ENCODE measurements at places on chromosomes 5 and 9.

DNA sequence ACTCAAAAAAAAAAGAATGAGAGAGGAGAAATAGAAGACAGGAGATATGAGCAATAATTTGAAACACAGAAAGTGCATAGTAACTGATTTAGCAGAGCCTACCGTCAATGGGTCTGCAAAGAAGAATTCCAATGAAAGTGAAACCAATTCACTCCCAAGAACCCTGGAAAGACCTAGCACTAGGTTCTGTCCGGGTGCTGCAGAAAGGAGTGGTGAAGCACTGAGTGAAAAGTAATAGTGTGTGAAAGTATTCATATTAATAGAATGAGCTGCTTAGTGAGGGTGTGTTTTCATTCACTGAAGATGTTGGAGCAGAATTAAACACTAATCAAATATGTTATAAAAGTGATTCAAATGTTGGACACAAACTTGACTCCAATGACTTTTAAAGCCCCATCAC, 51.3 kb upstream of the SLC30A5 start:
- DNase-seq = no peak

DNA sequence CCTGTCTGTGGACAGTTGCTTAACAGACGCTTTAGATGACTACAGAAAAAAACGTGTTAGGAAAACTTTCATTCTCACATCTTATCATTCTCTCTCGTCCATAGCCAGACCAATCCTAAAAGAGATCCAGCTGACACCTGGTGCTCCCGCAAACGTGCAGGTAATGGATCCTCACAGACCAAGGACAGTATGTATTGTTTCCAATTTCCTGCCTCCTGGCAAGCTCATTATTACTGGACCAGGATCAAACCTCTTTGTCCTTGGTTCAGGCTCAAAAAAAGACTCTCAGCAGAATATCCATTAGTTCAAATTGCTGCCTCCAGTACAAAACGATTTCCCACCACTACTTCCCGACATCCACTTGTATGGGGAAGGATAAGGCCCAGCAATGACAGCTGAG, 62.4 kb downstream of the SERINC5 start:
- DNase-seq = no peak

- no peak for DNase-seq
These were observed 43.9 kb downstream of the FYB1 start for GRCh38 chr5:39175273-39175955.

DNA sequence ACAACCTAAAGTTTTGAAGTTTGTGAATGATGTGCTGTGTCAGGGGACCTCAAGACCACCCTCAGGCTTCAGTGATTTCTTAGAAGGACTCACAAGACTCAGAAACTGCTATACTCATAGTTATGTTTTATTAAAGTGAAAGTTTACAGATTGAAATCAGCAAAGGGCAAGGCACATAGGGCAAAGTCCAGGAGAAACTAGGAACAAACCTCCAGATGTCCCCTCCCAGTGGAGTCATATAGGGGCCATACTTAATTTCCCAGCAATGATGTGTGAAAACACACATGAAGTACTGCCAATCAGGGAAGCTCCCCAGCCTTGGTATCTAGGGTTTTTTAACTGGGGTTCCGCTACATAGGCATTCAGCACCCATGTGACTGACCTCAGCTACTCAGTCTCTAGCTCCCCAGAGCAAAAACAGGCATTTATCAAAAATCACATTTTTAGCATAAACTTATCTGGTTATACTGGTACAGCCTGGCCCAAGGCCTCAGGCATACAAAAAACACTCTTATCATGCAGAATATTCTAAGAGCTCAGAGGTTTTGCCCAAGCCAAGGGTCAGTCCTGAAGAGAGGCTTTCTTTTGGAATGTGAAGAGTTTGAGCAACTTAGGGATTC, 74.7 kb upstream of the ANKRD55 start:
- DNase-seq = no peak

DNA sequence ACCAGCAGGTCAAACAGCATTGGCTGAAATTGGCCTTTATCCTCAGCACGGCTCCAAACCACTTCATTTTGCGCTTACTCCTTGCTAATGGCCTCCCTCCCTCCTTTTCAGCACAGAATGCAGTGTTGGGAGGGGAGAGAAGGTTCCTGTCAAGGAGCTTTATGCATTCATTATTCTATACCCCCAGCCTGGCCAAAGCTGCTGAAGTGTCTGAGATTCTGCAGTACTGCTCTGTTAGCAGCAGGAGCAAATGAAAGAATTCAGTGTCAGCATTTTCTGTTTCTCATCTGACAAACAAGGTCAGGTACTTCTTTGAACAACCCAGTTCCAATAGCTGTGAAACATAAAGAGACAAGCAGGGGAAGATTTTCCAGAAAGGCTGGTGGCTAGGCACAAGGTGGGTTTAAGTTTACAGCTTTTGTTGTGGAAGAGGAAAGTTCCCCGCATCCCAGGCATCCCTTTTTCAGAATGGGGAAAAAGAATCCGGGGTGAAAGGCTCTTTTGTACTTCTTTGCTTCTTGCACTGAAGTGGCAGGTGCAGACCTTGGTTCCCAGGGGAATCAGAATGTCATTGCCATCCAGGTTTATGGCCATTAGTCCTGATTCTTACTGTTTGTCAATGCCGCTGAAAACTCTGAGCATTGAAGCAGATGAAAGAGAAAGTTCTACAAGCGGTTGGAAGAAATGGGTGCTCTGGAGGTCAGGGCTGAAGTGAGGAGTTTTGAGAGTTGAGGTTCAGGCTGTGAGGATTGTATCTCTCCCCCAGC, 109.3 kb upstream of the APC start:
- no peak for DNase-seq

- DNase-seq = no peak
These were observed 6.0 kb downstream of the TMEM171 start for GRCh38 chr5:73126381-73126780.

GRCh38 chr5:126972062-126972895, 58.1 kb downstream of the MARCHF3 start:
- peak; percentile 43 for DNase-seq

DNA sequence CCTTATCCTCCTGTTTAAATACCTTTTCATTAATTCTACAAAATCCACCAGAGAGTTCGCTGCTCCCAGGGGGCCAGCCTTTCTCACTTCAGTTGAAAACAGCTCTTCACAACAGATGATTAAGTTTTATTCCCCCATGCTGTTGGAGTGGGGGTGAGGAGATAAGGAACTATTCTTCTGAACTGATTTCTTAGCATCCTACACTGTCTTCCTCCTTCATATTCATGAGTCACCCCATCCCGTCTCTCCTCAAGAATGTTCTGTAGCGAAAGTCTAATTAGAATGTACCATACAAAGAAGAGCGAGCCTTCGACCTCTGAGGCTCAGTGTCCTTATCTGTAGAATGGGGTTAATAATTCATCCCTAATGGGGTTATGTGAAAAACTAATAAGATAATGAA, 138.0 kb downstream of the PIK3R1 start:
- no peak for DNase-seq

DNA sequence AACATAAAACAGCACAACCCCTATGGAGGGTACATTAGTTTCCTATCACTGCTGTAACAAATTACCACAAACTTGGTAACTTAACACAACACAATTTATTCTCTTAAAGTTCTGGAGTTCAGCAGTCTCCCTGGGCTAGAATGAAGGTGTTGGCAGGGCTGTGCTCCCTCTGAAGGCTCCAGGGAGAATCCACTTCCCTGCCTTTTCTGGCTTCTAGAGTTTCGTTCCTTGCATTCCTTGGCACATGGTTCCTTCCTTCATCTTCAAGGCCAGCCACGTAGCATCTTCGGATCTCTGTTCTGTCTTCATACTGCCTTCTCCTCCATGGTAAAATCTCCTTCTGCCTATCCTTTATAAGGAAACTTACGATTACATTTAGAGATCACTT, 25.0 kb upstream of the GSN start:
- DNase-seq = no peak

DNA sequence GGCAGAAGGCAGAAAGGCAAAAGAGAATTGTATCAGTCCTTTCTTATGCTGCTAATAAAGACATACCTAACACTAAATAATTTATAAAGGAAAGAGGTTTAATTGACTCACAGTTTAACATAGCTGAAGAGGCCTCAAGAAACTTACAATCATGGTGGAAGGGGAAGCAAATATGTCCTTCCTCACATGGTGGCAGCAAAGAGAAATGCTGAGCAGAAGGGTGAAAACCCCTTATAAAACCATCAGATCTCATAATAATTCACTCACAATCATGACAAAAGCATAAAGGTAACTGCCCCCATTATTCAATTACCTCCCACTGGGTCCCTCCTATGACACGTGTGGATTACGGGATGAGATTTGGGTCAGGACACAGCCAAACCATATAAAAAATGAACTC, 312.5 kb upstream of the PTGER4 start:
- DNase-seq = no peak

- no peak for DNase-seq
These were observed 37.4 kb downstream of the CTSL start for GRCh38 chr9:87763286-87763685.

GRCh38 chr5:158857371-158857770, 242.3 kb downstream of the EBF1 start:
- DNase-seq = no peak

DNA sequence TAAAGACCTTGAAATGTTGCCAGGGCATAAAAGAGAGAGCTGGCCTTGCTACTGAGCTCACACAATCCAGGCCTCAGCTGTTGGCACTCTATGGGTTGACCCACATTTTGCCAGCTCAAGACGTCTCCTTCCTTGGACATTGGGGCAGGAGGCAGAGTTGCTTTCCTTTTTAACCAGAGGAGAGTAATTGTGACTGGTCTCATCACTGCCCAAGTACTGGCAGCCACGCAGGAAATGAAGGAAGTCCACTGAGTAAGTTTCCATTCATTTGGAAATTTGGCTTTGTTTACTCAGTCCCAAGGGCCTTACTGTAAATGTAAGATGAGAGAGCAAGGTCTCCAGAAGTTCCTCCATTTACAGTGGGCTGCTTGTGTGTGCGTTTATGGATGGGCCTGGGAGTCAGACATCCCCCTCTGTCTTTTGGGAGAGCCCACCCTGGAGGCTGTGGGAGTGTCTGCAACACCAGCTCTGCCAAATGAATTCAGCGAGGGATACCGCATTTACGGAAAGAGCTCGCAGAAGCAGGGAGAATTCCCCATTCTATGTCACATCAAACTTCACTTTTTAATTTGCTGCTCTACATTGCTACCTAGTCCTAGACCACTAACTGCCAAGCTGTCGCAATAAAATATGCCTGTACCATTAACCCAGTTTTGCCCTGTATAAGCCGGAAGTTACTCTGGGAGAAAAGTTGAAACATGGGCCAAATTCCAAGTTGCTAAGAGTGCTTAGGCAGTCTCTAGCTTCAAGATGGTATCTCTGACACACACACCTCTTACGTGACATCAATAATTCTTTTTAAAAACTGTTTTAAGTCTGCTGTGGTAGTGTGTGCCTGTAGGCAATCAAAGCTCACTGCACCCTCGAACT, 24.5 kb upstream of the PDZD2 start:
- DNase-seq = no peak

- DNase-seq = no peak
These were observed 327.8 kb upstream of the PIK3R1 start for GRCh38 chr5:67887748-67888161.

- no peak for DNase-seq
These were observed 123.0 kb upstream of the LHFPL2 start for GRCh38 chr5:78771260-78772205.

DNA sequence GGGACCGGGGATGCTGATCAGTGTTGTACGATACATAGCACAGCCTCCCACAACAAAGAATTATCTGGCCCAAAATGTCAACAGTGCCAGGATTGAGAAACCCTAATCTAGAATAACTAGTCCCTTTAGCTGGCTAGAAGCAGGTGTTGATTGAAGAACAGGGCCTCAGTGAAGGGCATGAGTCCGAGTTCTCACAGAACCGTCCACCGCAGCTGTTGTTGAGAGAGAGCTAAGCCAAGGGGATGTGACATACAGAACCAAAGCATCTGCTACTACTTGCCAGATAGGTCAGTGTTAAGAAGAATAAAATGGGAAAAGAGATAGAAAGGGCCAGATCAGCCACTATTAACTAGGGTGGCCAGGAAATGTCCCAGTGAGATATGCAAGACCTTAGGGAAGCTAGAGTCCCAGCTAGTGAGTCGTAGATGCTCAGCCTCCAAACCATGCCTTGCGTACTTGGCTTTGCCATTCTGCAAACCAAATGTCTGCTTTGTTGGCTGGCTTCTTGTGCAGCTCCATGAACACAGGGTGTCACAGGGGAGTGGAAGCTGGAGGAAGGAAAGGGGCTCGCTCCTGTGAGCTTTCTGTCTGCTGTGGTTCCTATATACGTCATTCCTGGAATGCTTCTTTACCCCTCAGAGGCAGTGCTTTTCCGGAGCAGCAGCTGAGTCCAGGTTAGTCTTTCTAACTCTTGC, 68.9 kb downstream of the FBXO38 start:
- DNase-seq = no peak

DNA sequence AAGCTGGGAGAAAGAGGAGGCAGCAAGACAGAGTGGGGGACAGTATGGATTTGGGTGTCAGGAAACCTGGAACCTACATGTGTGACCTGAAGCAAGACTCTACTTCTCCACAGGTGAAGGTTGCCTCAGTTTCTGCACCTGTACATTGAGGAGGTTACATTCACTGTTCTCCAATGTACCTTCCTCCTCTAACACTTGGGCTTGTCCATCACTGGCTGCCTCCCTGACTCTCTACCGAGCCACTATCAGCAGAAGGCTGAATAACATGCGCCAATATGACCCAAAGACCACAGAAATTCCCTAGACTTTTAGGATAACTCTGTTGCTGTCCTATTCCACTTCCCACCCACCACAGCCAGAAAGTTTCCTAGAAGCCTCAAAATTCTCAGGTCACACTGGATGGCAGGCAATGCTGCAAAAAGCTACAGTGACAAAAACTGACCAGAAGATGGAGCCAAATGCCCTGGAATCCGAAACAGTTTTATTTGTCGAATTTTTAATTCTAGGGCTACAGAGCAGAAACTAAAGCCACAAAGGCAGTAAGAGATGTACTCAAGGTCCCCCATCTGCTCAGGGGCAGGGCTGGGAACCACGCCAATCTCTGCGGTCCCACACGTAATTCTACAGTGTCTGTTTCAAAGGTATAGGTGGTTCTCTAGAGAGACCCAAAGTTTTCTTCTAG, 64.4 kb downstream of the FAM114A2 start:
- no peak for DNase-seq

GRCh38 chr9:89955626-89956025, 350.8 kb downstream of the GADD45G start:
- DNase-seq = no peak

- DNase-seq = no peak
These were observed 4.4 kb downstream of the GDNF start for GRCh38 chr5:37835380-37835973.

- DNase-seq = no peak
These were observed 576.7 kb upstream of the ADAMTS16 start for GRCh38 chr5:4563400-4563799.

GRCh38 chr9:113885183-113886025, 9.3 kb downstream of the ZNF618 start:
- no peak for DNase-seq

GRCh38 chr9:134561427-134562145, 80.0 kb upstream of the COL5A1 start:
- no peak for DNase-seq

- DNase-seq = no peak
These were observed 377.0 kb upstream of the ACTBL2 start for GRCh38 chr5:57859626-57860025.

GRCh38 chr5:93676704-93677103, 64.7 kb downstream of the POU5F2 start:
- no peak for DNase-seq
